NCI-H524 (cell line): ENCODE measurements at places on chromosomes 3 and 15.

GRCh38 chr3:149464542-149465328 lies 9.8 kb upstream of the TM4SF4 start:
- DNase-seq = no peak

- no peak for DNase-seq
These were observed 88.5 kb upstream of the LIMD1 start for GRCh38 chr3:45506084-45506483.

DNA sequence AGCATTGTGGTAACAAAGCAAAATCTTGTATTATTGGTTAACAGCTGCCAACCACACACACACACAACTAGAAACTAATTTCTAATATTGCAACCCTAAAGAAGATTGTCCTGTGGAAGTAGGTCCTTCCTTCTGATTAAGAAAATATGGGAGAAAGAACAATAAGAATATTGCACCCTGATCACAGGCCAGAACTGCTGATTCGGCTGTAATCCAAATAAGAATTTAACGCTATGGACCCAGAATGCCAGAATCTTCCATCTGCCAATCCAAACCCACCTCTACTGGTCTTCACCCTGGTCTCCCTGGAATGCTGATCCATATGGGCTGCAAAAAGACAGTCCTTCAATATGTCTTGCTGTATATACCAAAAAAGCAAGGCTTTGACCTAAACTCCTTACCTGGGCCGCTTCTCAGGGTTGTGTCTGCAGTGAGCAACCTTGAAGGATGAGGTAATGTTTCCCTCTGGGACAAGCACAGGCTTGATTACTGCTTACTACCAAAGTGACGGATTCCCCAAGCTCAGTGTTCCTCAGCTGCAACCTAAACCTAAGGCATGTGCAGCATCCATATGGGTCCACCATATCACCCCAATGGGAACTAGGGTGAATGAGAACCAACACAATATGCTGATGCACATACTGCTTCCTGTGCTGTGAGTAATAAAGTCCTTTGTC lies 8.0 kb downstream of the CCDC14 start:
- no peak for DNase-seq

DNA sequence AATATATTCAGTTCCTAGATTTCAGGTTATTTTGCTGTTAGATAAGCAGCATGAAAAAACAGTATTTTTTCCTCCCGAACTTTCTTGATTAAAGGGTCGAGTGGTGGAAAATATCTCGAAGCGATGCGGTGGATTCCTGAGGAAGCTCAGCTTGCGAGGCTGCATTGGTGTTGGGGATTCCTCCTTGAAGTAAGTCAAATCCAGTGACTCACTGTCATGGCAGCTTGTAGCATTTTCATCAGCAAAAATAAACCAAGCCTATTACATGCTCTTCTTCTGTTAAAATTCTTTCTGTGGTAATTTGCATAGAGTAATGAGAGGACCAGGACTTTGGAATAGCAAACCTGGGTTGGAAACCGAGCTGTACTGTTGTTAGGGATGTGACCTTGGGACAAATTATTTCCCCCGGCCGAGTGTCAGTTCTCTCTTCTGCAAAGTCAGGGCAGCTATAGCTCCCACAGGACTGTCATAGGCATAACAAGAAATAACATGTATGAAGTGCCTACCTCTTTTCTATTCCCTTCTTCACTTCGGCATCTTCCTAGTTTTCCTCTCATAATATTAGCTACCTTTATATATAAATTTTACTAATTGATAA lies 75.6 kb downstream of the UBP1 start:
- no peak for DNase-seq

DNA sequence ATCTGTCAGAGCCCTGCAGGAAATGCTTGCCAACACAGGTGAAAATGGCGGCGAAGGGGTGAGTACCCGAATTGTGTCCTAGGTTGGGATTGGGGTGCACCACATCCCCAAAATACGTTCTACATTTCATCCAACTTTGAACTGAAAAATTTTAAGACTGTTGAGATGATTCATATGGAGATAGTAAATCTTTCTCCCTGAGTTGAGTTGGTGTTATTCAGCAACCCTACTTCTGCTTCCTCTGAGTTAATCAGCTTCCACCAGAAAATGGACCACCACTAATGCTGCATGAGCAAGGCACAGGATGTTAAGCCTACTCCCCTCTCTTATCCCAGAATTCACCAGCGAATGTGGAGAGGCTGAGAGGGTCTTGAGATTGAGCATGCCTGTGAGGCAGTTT lies 192.9 kb downstream of the RYR3 start:
- DNase-seq = no peak

- no peak for DNase-seq
These were observed 55.3 kb downstream of the ISL2 start for GRCh38 chr15:76391847-76392246.

- DNase-seq = no peak
These were observed 36.3 kb downstream of the METTL6 start for GRCh38 chr3:15391007-15391406.

GRCh38 chr3:122577409-122578031 lies at the start of gene PARP15:
TSS of gene PARP15 (plus strand) at chr3:122577650. CDS start at chr3:122577668, 18 bp downstream.
- DNase-seq = no peak

- no peak for DNase-seq
These were observed 74.3 kb downstream of the IGF1R start for GRCh38 chr15:98722645-98723044.

- DNase-seq = peak; percentile 25
These were observed 1.8 kb downstream of the HCN4 start for GRCh38 chr15:73366766-73367623.

- DNase-seq = peak; percentile 43
These were observed 91.4 kb upstream of the TJP1 start for GRCh38 chr15:29913528-29914135.

GRCh38 chr3:136545664-136546268 lies 206.4 kb downstream of the STAG1 start:
- DNase-seq = no peak

DNA sequence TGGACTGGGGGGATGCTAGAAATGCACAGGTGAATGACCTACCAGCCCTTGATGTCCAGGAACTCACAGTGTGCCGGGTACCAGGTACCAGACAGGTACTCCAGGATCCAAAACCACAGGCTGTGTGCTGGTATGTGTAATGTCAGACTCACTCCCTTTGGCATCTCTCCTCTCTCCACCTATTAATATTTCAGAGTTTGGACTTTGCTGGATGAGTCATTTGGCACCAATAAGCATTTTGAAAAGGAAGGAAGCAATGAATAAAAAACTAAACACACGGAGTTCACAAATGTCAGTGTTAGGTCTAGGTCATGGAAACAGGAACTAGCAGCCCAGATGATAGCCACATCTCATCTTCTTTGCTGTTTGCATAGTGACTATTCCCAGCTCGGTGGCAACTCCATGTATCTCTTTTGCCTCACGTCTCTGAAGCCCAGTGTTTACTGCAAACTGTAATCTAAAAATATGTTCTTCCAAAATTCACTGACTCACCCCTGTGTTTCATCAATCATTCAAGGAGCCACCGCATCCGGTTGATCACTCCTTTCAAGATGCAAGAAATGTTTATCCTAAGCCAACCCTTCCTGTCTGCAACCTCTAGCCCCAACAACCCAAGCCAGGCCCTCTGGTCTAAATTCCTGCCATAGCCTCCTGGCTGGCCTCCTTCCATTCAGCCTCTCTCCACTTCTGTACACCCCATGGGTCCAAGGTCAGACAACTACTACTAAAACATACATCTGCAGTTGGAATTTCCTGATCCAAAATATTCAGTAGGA lies 8.4 kb downstream of the ITGB5 start:
- no peak for DNase-seq

DNA sequence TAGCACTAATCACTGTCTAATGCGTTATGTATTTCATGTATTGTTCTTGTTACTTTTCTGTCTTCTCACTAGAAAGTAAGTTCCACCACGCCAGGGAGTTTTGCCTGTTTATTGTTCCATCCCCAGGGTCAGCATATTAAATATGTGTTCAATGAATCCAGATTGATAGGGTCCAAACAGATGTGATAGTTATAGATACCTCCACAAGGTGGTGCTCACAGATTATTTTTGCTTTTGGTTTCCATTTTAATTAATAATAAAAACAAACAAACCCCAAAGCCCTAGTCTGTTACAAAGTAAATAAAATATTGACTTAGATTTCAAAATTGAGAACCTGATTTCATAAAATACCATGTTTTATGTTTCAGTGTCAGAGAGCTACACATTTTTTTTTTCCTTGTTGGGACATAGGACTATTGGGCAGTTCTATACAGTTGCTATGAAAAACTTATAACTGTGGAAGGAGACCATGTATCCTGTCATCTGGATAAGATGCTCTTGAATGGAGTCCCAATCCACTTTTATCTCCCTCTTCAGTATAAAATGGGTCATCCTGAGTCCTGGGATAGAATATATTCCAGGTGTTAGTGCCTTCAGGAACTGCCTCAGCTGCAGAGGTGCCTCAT lies 12.4 kb downstream of the OTOL1 start:
- DNase-seq = no peak

GRCh38 chr3:62662677-62663076 lies 212.5 kb downstream of the CADPS start:
- DNase-seq = peak; percentile 51

GRCh38 chr3:70097084-70097483 lies 97.6 kb downstream of the SAMMSON start:
- DNase-seq = no peak

GRCh38 chr15:99727330-99727729 lies 5.9 kb downstream of the LYSMD4 start:
- DNase-seq = no peak

- DNase-seq = no peak
These were observed 241.6 kb downstream of the GAP43 start for GRCh38 chr3:115864911-115865310.

DNA sequence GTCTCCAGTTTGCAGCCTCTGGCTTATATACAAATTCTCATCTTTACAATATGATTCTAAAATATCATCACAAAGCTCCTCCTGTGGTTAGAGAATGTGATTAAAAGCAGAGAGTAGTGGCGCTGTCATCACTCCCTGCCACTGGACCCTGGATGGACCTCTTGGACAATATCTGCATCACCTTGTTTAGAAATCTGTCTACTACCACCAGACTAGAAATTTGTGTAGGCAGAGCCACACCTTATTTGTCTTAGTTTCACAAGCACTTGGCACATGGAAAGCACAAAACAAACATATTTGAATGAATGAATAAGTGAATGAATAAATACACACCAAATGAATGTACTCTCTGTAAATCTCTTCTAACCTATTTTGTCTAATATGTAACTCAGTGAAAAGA lies 68.1 kb downstream of the IMPG2 start:
- DNase-seq = no peak

DNA sequence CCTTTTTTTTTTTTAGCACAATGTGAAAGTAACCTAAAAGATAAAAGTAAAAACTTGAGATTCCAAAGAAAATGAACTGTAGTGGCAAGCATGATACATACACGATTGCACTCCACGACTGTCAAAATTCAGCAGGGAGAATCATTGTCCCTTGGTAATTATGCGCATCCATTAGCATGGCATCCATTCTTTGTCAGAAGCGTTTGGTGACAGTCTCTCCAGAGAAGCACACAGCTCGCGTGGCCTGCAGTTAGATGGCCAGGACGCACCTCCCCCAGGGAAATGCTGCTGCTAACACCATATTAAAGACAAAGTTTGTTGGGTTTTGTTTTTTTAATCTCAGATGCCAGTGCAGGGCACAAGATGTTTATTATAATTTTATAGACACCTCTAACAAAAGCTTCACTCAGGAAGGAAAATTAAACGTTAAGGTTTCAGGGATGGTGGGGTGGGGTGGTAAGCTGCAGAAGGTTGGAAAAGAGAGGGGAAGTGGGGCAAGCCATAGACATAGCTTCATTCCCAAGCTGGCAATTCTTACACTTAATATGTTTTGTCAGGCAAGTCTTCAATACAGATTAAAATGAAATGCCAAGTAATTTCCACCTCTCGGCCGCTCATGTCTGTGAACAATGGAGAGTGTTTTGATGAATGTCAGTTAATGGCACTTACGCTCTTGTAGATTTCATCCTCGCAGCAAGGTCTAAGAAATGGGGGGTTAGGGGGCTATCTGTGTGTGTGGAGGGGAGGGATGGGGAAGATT lies 142.8 kb upstream of the TOPAZ1 start:
- DNase-seq = no peak

GRCh38 chr3:53801319-53801718 lies 44.9 kb downstream of the CHDH start:
- no peak for DNase-seq

GRCh38 chr3:58628823-58629562 lies 37.6 kb downstream of the FAM3D start:
- DNase-seq = peak; percentile 84

DNA sequence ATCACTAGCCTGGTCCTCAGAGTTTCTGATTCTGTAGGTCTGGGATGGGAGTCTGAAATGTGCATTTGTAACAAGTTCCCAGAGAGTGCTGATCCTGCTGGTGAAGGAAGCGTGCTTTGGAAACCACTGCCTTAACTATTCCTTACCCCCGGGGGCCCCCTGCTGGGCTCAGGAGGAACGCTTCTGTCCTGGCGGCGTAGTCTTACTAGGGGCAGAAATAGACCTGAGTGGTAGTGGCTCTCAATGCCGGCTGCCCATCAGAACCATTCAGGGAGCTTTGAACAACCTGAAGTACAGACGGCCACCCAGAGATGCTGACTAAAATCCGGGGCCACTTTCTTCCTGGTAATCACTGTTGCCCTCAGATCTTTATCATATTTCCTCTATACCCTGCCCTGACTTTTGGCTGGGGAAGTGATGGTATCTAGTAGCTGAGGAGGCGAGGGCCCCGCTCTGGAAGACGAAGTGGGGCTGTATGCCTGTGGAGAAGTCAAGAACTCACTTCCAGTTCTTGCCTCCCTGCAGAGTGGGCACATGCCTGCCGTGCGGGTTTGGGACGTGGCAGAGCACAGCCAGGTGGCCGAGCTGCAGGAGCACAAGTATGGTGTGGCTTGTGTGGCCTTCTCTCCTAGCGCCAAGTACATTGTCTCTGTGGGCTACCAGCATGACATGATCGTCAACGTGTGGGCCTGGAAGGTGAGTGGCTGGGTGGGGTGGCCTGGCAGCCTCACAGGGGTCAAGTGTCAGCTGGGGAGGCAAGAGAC lies 16.3 kb upstream of the JMJD7 start:
- peak; percentile 72 for DNase-seq

DNA sequence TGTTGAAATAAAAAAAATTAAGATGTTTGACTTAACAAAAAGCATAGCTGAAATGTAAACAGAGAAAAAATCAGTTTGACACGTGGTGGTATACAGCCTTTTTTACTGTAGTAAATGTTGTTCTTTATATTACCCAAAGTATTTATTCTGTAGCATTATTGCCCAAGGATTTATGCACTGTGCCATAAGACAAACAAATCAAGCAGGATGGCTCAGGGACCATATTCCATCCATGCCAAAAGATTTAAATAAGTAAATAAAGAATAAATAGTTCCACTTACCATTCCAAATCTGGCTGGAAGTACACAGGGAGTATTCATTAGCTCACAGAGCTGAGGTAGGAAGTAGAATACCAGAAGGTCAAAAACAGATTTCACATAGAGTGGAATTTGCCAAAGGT lies 666.7 kb upstream of the CADM2 start:
- no peak for DNase-seq
